ENCODE measurements at places on chromosomes 1 and 21.

DNA sequence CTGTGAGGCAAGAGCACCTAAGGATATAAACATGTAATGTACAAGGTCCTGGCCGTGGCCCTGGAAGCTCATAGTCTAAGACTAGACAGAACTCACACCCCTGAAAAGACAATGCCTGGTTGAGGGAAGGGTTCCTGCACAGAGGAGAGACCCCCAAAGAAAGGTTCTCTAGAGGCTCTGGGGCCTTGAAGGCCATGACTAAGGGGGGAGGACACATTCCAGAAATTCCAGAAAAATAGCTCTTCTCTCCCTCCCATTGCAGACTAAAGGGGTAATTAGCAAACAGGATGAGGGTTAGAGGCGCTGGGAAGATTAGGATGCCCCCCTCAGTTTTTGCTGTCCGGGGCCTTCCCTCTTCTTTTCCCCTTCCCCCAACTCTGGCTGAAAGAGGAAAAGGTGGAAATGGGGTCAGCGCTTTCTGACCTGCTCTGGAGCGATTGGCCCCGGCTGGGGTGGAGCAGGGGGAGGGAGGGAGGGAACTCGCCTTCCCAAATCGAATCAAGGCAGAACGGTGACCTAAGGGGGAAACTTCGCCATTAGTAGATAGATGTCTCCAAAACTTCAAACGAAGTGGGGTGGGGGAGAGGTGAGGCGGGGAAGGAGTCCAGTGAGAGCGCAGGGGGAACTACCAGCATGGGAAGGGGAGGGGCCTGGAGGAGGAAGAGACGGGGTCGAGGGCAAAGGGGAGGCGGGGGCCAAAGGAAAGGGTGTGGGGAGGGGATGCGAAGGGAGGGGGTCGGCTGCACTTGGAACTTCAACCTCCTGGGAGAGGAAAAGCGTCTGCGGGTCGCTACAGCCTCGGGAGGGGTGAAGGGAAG lies 11.8 kb downstream of the PAX7 start:
- DNase-seq, result no peak

DNA sequence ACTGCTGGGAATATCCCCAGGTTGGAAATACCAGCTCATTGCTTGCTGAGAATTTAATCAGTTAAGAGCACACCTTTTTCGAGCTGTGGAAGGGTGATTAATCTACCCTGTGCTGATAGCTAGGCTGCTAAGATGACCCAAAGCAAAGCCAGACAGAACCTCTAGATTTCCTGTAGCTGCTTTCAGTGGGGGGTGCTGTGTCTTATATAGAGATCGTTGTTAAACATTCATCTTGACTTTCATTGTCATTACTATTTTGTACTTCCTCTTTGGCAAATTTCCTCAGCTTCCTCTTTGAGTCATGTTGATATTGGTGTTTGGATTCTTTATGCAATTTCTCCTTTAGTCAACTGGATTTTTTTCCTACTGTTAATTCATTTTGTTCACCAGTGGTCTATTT lies 155.3 kb downstream of the DISC1 start:
- no peak for DNase-seq

GRCh38 chr1:221473411-221473810 lies 268.5 kb downstream of the DUSP10 start:
- no peak for DNase-seq

DNA sequence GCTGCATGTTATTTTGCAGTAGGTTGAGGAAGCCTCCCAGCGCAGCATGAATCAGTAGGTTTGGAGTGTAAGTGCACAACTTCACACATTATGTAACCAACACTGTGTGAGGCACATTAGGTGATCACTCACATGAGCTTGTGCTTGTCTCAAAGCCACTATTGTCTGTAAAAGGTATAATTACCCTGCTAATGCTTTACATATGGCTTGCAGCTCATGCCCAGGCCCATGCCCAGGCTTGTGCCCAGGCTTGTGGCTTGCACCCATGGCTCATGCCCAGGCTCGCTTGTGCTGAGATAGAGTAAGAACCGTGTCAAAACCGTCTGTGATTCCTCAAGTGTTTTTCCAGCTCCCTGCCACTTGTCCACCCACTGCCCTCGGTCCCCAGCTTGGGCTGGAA lies 596.3 kb downstream of the LTN1 start:
- DNase-seq, result no peak

DNA sequence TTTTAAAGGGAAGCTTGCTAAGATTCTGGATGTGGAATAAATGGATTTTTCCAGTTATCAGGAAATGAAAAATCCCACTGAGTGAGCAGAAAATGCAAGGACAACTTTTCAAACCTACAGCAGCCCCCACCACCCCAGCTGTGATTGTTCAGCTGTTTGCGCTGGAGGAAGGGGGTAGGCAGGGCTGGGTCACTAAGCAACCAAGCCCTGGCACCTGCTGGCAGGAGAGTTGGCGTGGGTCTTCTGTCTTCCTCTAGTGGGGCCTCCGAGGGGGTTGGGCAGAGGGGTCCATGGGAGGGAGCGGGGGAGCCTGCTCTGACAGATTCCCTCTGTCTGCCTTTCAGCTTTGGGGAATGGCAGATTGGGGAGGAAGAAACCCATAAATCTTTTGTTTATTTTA lies 45.3 kb downstream of the EIF2D start:
- no peak for DNase-seq

DNA sequence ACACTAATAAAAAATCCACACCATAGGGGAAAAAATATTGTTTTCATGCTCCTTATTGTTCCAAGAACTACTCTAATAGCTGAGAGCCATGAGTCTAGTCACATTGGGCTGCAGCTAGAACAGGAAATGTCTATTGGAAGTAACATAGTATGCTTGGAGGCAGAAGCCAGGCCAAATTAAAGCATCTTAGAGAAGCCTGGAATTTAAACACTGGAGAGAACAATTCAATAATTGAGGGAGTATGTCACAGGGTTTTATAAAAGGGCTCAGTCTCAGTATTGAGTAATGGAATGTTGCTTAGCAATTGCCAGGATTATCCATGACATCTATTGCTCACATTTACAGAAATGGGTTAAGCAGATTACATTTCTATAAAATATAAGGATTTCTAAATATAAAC lies 471.3 kb downstream of the LMO4 start:
- no peak for DNase-seq

All from NCI-H2227 treated with DMSO at 0.1 percent for 48 hours (cell line).